ENCODE measurements at places on chromosomes 13 and 19.

- peak; percentile 93 for DNase-seq
Observed at GRCh38 chr19:10836479-10837330, 693 bp upstream of the TMED1 start.

- DNase-seq: no peak
Observed at GRCh38 chr13:43520351-43520750, 266.4 kb downstream of the ENOX1 start.

DNA sequence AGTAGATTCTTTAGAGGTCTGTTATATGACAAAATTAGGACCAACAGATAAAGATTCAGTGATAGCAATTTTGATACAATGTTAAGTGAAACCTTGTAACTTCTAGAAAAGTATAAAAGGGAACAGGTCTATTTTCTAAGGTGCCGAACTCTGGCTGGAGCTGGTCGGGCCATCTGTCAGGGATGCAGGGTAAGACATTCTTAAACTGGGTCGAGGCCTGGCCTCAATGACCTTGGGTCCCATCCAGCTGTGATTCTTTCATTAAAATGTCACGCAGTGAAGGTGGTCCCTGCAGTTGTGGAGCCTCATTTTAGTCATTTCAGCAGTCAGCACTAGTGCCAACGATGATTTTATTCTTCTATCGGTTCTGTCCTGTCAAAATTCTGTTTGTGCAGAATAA is 271.9 kb upstream of the SPRY2 start:
- DNase-seq: no peak

- peak; percentile 77 for DNase-seq
Observed at GRCh38 chr19:49422407-49423070, 702 bp downstream of the PTH2 start.

- no peak for DNase-seq
Observed at GRCh38 chr13:29319451-29319850, 276.0 kb downstream of the SLC7A1 start.

DNA sequence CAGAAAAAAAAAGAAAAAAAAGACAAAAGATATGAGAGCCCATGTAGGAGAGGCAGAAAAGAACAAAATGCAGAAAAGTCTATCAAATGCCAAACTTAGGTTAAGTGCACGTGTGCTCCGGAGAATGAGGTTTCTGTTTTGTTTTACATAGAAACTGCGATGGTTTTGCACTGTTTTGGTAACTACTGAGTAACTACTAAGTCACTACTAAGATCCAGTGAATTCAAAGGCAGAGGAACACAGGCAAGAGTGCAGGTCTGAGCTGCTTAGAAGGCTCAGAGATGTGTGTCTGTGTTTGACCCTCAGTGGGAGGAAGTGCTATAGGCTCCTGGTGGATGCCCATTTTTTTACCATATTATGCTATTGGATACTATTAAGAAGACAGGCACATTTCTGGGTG is 299.3 kb downstream of the NDFIP2 start:
- DNase-seq: no peak

GRCh38 chr19:5504114-5504513 is 48.9 kb downstream of the ZNRF4 start:
- DNase-seq: no peak

- DNase-seq: no peak
Observed at GRCh38 chr19:23541991-23542390, 145.0 kb downstream of the ZNF675 start.

DNA sequence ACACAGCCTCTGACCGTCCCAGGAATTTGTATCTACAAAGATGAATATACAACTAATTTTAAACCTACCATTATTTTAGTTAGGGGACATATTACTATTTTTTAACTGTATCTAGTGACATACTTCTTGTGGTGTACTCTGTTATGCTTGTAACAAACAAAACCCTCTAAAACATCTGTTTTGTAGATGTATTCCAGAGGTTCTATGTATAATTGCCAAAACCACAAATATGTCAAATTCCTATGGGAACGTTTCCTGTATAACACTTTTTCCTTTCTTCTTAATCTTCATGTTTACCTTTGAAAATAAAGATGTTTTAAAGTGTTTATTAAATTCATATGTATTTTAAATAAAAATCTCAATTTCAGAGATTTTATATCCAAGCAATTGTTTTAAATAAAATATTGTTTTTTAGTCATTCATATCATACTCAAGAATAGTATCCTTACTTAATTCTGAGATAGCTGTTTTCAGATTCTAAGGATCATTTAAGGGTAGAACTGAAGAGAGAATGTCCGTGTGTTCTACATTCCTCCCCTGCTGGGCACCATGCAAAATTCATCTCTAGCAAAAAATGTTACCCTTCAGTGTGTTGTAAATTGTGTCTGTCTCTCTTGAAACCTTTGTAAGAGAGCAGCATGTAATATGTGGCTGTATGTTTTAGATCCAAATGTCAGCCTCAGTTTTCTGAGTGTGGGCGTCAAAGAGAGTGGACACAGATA is 1327.7 kb downstream of the EFNB2 start:
- DNase-seq: no peak

- DNase-seq: peak; percentile 58
Observed at GRCh38 chr19:42216653-42217519, 591 bp downstream of the DEDD2 start.

DNA sequence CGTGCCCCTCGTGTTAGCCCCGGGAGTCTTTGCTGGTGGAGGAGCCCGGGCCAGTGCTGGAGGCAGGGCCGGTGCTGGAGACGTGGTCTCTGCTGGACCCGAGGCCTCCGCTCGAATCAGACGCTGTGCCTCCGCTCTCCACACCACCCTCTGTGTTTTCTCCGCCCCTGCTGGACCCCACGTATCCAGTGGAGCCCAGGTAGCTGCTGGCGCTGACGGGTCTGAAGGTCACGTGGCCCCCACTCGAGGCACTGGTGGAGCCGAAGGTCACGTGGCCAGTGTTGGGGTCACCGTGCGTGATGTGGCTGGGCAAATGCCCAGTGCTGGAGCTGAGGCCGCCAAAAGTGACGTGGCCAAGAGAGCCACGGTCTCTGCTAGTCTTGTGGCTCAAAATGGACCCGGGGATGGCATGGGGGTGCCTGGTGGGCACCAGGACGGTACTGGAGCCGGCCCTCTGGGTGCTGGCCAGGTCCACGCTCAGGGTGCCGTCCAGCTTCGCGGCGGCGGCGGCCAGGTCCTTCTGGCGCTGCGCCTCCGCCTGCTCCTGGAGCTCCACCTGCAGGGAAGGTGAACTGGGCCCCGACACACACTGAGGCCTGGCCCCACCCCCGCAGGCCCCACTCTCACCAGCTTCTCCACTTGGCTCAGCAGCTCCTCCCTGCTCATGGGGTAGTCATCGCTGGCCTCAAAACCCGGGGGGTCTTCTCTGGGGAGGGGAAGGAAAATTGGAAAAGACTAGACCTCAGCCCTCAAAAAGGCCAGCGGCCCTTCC is 27.3 kb downstream of the ZNF114 start:
- no peak for DNase-seq

DNA sequence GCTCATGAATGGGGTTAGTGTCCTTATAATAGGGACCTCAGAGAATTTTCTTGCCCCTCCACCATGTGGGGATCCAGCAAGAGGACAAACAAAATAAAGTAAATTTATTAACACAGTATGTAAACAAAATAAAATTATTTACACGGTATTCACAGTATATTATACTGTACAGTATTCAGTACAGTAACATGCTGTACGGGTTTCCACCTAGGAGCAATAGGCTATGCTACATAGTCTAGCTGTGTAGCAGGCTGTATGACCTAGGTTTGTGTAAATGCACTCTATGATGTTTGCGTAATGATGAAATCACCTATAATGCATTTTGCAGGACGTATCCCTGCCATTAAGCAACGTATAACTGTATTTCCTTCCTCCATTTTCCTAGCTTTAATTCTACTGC is 11.8 kb upstream of the DIAPH3 start:
- no peak for DNase-seq

- peak; percentile 32 for DNase-seq
Observed at GRCh38 chr13:113926951-113927660, 46.8 kb downstream of the C13orf46 start.

DNA sequence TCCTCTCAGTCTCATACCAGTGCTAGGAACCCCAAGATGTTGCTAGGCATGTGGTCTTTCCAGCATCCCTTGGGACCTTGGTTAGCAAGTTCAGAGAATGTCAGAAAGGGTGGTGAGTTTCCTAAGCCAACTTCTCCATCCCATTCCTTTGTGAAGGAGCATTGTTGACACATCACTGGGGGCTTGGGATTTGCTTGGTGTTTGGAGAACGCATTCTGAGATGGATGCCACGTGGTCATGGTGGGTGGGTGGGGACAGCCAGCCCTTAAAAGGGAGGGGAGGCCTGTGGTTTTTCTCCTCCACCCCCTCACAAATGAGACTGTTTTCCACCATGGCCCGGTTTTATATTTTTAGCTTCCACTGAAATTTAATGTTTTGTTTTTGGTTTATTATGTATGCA is 83.3 kb upstream of the ZNF536 start:
- no peak for DNase-seq

- no peak for DNase-seq
Observed at GRCh38 chr13:51717786-51718398, 86.1 kb downstream of the DHRS12 start.

GRCh38 chr13:86974995-86975328 is 696.2 kb upstream of the SLITRK5 start:
- no peak for DNase-seq

DNA sequence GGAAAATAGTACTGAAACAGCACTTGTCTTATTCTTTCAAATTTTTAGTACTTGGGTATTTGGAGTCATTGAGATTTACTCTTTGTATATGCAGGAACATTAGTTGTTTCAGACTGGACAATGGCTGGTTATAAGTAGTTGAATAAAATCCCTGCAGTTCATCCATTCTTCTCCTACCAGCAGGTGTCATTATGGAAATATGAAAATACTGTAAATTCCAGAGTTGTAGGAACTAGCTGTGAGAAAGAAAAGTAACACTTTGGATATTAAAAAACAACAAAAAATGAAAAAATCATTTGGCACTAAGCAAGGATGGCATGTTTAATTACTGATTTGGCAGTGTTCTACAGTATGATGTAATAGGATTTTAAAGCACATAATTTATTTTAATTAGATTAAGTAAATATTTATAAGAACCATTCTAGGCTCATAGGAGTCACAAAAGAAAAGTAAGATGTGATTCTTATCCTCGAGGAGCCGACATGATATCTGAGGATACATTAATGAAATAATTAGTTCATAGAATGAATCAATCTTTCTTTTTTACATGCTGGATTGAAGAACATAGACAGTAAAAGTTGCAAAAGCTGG is 155.3 kb downstream of the KCNRG start:
- no peak for DNase-seq

DNA sequence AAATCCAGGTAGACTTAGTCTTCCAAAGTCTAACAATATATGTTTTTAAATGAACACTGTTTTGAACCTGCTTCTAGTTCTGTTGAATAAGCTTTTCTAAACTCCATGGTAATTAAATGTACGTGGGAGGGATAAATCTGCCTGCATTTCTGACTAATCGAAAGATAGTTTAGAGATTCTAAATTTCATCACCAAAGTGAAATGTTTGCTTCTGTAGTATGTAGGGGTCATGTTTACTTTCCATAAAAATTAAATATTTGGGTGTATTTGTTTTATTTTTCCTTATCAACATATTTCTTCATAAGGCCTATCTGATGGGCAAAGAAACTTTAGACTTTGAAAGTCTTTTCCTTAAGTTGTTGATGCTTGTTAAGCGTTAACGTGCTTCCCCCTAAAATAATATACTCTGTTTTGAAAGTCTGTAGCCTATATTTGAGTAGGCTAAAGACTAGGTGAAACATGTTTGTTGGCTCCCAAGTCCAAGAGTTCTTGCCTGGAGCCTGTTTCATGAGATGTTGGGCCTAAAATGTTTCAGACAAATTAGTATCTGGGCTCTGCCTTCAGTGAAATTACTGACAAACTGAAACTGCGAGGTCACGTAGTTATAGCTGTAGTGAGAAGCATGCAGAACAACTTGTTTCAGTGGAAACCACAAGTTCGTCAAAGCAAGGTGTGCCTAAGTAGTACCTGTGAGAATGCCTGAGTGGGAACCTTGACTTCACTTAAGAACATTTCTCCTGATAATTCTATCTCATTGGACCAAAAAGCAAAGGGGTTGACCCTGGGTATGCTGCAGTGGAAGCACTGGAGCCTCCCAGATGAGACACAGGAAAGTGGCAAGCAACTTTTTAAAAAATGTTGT is 126.2 kb downstream of the LMO7 start:
- peak; percentile 52 for DNase-seq

- DNase-seq: peak; percentile 78
Observed at GRCh38 chr19:45769821-45770191, 754 bp upstream of the SIX5 start.

Measured in activated CD8-positive, alpha-beta memory T cell treated with anti-CD3 and anti-CD28 coated beads, Interleukin-2, amount 10 ng/mL, durations not matched to agents 7 days and 5 days (primary cell).